AG08395 (cell line): ENCODE measurements at places on chromosomes 7 and 10.

- DNase-seq = no peak
Measured at GRCh38 chr7:123601530-123601929, at the start of gene ASB15. Gene ASB15, plus strand, starts transcription at chr7:123601821. Its CDS starts 12,682 bp downstream, at chr7:123614503.

- DNase-seq = no peak
Measured at GRCh38 chr7:1345796-1346755, 113.2 kb downstream of the MICALL2 start.

GRCh38 chr10:35910234-35910633 lies 268.1 kb upstream of the FZD8 start:
- DNase-seq = peak; percentile 59

DNA sequence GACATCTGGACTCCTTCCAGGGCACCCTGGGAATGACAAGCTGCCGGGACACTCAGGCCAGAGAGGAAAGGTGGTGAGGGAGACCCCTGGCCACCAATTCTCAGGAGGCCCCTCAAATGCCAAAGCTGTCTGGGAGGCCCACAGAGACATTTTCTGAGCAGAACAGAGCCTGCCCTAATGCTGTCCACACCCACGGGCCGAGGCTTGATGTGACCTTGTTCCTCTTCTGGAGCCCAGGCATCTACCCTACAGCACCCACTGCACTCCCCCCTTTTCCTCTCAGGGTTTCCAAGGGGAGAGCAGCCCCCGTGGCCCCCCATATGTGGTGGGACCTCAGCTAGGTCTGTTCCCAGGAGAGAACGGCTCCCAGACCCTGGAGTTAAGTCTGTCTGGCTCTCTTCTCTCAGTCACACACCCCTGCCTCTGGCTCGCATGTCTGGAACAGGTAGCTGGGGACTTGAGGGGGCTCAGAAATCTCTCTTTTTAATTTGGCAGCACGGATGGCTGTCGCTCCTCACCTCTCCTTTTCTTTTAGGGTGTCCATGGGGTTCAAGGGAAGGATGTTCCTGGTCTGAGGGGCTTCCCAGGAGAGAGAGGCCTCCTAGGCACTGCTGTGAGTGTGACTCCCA lies 16.8 kb upstream of the VOPP1 start:
- DNase-seq = peak; percentile 2

DNA sequence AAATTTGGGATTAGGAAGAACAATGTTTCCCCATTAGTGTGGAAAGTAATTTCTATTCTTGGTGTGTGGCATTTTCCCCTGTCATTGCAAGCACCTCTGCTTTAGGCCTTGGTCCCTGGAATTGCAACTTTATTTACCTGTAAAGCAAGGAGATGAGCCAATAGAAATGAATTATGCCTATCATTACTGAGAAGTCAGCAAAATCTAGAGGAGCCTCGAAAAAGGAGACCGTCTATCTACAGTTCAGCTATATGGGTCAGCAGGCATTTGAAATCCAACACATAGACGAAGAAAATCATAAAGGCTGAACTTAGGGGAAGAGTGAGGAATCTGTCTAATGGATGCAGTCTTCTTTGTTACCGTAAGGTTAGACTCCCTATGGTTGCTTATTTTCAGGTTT lies 161.1 kb downstream of the CCDC71L start:
- DNase-seq = no peak

DNA sequence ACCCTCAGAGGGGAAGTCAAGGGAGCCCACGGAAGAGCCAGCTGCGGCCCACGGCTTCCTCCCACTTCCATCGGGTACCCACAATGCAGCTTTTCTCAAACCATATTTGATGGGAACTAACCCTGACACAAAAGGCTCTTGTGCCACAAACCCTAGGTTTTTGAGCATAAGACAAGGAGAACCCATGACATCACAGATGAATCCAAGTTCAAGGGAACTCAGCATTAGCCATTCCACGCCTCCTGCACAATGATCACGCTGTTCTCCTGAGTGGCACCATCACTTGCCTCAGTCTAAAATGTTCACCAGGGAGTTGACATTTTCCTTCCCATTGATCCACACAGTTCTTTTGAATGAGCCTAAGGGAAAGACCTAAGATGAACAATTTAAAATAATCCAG lies 70.4 kb downstream of the ITIH5 start:
- no peak for DNase-seq

DNA sequence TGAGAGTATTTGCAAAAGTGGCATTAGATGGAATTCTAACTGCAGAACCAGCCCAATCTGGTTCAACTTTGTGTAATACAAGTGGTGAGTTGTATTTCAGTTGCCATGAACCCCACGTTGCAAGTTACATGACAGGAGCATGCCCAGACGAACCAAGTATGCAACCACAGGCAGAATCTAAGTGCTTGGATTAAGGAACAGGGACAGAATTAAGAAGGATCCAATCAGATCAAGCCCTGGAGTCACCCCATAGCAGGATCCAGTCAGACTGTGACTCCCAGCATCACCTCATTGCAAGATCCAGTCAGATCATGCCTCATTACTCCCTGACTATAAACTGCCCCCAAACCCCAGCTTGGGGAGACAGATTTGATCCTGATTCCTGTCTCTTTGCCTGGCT lies 388.7 kb upstream of the NRP1 start:
- no peak for DNase-seq

GRCh38 chr7:139580435-139580834 lies 57.0 kb downstream of the CLEC2L start:
- DNase-seq = no peak

DNA sequence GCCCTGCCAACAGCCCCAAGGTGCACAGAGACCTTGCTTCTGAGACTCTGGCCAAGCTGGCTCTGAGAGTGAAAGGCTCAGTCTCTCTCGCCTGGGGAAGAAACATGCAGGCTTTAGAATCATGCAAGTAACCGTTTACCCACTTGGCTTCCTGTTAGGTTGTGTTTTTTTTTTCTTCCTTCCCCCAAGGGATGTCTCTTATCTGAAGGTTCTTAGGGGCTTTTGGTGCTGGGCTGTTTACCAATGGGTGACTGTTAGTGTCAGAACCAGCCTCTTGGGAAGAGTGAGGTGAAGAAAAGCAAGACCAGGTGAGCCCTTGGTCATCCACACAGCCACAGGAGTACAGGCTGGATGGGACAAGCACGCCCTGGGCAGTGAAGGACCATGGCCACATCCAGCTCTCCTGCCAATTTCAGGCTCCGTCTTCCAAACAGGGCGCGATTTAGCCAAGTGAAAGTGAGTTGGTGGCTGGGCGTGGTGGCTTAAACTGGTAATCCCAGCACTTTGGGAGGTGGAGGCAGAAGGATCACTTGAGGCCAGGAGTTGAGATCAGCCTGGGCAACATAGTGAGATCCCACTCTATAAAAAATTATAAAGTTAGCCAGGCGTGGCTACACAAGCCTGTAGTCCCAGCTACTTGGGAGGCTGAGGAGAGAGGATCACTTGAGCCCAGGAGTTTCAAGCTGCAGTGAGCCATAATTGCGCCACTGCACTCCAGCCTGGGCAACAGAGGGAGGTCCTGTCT lies 76.3 kb upstream of the CUX1 start:
- DNase-seq = no peak

DNA sequence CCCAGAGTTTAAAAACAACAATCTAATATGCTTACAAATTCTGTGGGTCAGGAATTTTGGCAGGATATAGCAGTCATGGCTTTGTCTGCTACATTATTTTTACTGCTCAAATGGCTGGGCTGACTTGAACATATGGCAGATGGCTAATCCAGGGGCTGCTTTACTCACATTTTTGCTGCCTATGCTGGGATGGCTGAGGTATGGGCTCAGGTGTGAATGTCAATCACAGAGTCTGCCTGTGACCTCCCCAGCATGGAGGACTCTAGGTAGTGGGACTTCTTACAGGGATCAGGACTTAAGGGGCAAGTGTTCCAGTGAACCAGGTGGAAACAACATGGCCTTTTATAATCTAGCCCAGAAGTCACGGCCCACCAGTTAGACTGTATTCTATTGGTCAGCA lies 4.4 kb upstream of the FKBP9 start:
- no peak for DNase-seq

DNA sequence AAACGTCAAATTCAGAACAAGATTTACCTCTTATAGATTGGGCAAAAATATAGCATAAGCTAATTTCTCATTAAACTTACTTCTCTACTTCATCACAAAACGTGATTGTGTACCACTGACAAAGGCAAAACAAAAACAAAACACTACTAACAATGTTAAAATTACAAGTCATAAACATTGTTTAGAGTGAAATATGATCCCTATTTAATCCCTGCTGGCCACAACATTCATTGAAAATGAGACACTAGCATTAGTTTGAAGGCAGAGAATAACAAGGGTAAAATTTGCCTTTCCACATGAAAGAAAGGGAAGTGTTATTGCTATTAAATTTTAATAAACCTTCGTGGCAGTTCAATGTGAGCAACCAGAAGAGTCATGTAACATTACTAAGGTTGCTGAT lies 45.0 kb downstream of the SEMA3A start:
- DNase-seq = no peak

- DNase-seq = no peak
Measured at GRCh38 chr10:112785089-112785488, 165.0 kb upstream of the TCF7L2 start.

DNA sequence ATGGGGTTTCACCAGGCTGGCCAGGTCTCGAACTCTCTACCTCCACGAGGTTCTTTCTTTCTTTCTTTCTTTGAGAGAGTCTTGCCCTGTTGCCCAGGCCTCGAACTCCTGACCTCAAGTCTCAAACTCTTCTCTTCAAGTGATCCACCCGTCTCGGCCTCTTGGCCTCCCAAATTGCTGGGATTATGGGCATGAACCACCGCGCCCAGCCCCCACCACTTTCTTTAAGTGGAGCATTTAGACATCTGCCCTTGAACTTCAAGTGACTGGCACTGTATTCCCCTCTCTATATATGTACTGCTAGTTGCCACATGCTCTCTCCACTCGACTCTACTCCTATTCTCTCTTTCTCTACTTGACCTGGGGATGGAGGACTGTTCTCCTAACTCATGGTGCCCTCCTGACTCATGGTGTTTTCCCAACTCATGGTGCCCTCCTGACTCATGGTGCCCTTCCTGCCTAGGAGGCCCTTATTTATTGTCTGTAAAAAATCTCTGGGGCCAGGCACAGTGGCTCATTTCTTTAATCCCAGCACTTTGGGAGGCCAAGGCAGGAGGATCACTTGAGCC lies 19.3 kb upstream of the ACHE start:
- DNase-seq = no peak

- DNase-seq = no peak
Measured at GRCh38 chr10:35937546-35937945, 295.4 kb upstream of the FZD8 start.

- no peak for DNase-seq
Measured at GRCh38 chr10:85926986-85927385, 439.6 kb downstream of the GRID1 start.

DNA sequence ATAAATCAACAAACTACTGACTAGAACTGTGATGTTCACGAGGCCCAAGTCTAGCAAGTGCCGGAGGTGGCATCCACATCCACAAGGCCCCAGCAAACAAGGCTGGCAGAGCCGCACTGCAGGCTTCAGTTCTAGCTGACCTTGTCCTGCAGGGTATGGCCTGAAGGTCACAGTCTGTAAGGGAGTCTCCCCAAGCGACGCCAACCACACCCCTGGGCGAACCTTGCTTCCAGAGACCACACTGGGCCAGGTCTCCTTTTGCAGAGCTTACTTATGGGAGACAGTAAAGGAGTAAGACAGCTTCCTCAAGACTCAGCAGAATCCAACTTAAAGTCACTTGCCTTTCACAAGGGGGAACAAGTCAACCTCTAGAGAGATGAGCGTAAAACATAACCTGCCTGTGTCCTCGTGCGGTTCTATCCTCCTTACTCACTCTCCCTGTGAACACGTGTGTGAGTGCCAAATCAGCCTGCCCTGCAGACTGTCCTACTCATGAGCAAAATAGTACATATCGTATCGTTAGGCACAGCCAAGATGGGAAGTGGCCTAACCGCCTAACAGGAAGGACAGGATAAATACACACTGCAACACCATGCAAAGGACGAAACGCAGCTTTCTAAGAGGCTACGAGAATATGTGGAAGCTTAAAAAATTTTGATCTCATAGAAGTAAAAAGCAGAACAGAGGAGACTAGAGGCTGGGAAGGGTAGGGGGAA lies 22.7 kb downstream of the FAM53B start:
- DNase-seq = no peak

DNA sequence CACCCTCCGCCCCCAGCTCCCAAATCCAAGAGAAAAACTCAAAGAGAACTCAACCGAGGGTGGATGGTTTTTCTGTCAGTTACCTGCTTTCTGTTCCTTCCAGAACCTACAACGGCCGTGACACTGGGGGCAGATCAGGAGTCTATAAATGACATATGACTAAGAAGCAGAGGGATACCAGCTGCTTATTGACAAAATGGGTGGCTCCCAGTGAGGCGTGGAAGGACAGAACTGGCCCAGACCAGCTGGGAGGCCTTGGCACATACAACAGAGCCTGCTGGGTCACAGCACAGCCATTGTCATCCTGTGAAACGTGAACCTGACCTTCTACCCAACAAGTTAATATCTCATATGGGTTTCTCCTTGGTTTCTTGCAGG lies 84.3 kb upstream of the ADRB1 start:
- peak; percentile 9 for DNase-seq

GRCh38 chr10:5510281-5511072 lies 11.1 kb upstream of the CALML5 start:
- no peak for DNase-seq

GRCh38 chr7:143245123-143245522 lies 18.1 kb upstream of the GSTK1 start:
- DNase-seq = peak; percentile 36

GRCh38 chr10:90274721-90275468 lies 573.5 kb downstream of the KIF20B start:
- no peak for DNase-seq

GRCh38 chr7:78677391-78677790 lies 776.1 kb downstream of the MAGI2 start:
- no peak for DNase-seq

GRCh38 chr7:82419200-82419599 lies 24.4 kb downstream of the CACNA2D1 start:
- no peak for DNase-seq

DNA sequence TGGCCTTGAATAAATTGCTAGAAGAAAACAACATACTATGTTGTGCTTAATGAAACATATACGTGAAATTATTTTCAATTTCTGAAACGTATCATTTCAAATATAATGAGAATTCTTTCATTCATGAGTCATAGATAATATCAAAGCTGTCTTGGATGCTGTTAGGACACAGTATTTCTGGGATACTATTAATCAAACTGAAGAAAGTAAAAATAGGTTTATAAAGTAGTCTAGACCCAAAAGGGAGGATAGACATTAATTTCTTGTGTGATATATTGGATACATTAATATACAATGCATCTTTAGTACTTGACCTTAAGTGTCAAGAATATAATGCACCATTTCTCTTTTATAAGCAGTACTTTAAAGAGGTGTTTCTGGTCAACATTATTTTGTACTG lies 89.7 kb downstream of the CNTNAP2 start:
- DNase-seq = no peak

DNA sequence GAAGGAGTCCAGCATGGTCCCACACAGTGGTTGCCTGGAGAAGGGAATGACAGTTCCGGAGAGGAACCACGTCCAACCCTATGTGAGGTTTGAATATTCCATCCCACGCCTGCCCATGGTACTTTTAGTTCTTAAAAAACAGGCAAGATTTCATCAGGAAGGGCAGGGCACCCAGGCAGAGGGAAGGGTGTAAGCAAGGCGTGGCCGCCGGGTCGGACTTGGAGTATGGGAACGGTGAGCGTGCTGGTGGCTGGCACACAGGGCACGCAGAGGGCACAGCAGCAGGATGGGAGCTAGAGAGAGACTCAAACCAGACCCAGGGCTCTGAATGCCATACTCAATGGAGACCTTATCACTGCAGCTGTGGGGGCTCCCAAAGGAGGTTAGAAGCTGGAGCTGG lies 34.3 kb downstream of the FAM53B start:
- DNase-seq = no peak

- no peak for DNase-seq
Measured at GRCh38 chr7:105585850-105586500, 4.7 kb upstream of the EFCAB10 start.

- DNase-seq = no peak
Measured at GRCh38 chr10:132255489-132256344, 52.0 kb downstream of the STK32C start.
